ACHN (cell line): ENCODE measurements at places on chromosomes 6 and 20.

GRCh38 chr20:46850416-46850815 is 44.2 kb upstream of the EYA2 start:
- DNase-seq, result no peak

DNA sequence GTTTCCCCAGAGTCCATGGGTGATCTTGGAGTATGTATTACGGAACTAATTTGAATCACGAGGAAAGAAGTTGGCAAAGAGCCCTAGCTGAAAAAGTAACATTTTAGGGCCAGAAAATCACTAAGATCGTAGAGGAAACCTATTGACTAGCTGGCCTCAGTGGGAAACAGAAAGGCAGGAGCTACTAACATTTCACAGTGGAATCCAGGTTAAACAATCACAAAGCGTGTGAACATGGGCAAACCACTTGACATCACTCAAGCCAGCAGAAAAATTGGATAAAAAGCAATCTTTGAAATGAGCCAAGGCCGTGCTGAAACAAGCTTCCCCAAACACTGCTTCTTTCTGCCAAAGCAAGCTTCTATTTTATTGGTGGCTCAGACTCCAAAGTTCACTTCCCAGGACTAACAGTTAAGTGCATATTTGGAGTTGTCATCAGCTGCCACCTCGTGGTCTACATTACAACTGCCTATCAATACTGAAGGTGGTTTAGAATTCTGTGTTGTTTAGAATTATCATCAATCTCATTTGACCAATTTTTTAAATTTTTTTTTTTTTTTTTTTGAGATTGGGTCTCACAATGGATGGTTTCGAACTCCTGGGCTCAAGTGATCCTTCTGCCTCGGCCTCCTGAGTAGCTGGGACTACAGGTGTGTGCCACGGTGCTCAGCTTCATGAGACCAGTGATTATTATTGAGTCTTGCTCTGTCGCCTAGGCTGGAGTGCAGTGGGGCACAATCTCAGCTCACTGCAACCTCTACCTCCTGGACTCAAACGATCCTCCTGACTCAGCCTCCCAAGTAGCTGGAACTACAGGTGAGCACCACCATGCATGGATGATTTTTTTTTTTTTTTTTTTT is 10.6 kb downstream of the RPS10 start:
- peak; percentile 74 for DNase-seq

DNA sequence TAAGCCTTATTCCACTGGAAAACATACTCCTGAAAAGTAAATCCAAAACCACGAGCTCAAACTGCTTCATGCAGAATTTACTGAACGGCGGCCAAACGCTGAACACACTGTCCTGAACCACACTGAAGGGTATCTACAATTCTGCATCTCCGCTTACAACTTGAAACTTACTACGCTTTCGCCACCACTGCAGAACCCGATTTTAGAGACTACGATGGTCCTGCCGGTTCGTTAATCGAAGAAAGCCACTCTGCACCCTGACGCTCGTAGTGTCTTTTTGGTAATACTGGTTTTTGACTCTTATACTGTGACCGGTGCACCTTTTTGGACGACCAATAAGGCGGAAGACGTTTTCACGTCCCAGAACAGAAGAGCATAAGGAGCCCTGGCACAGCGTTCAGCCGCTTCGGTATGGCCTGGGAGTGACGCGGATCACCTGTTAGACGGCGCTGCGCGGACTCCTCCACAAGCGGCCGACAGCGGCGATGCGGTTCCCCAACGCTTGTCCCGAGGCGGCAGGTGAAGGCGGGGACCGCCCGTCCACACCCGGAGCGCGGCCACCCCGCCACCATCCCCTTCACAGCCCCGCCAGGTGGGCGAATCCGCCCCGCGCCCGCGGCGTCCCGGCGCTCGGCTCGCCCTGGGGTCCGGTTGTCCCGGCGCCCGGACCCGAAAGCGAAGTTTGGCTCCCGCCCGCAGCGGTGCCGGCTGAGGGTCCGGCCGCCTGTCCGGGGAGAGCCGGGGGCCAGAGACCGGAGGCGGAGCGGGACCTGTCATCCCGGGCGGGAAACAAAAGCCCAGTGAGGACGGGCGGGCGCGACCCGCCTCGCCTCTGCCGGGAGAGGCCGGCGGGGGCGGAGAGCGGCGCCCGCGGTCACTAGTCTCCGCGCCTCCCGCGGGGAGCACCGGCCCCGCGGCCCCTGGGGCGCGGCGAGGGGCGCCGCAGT is 784 bp downstream of the FKBP5 start:
- peak; percentile 52 for DNase-seq

DNA sequence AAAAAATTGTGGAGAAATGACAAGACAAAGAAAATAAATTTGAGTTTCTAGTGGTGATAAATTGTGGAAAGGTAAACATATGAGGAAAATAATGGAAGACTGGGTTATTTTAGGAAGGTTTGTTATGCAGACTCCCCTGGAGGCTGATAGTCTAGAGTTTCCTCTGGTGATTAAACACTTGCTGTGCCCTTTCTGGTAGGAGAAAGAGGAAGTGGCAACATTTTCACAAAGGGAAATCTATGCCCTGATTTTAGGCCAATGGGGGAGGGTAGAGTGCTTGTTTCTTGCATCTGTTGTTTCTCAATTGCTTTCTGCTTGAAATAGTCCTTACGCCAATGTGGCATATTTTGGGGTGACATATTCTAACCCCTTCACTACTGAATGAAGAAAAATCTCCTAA is 129.1 kb upstream of the DOK5 start:
- no peak for DNase-seq

GRCh38 chr20:24836041-24836533 is 113.0 kb upstream of the CST7 start:
- no peak for DNase-seq

GRCh38 chr20:36614781-36615557 is 9.4 kb downstream of the RAB5IF start:
- DNase-seq, result peak; percentile 62

- peak; percentile 64 for DNase-seq
These were observed 95.4 kb downstream of the OGFRL1 start for GRCh38 chr6:71383901-71384489.

DNA sequence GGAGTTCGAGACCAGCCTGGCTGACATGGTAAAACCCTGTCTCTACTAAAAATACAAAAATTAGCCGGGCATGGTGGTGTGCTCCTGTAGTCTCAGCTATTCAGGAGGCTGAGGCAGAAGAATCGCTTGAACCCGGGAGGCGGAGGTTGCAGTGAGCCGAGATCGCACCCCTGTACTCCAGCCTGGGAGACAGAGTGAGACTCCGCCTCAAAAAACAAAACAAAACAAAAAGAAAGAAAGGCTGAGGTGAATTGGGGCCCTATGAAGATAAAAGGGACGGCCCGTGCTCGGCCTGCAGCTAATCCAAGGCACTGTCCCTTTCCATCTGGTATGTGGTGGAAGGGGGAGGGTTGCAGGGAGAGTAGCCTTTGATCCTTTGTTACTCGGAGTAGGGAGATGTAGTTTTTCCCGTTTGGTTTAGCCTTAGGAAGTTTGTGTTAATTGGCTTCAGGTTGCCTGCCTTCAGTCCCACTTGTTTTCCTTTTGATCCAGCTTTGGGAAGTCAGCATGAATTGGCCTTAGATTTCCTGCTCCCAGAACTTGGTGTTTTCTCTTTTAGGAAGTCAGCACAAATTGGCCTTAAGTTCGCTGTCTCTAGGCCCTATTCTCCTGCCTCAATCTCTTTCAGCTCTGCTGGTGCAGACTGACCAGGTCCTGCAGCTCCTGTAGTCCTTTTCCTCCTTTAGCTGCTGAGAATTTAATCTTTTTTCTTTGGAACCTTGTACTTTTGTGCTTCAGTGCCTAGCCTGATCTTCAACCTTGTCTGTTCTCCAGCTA is 36.1 kb upstream of the PAQR8 start:
- no peak for DNase-seq

DNA sequence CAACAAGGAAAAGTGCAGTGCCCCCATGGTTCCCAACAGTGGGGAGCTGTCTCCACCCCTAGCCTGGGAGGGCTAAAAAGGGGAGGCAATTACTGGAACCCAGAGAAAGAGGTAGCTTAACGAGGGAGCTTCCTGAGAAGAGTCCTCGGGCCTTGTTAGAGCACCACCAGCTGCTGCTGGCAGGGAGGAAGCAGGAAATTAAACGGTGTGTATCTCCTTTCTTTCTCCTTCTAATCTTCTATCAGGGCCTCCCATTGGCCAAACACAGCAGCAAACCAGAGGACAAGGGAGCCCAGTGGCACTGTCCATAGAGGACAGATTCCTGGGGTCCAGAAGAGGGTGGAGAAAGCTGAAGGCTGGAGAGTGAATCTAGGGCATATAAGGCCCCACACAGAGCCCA is 7.6 kb upstream of the BTN2A2 start:
- no peak for DNase-seq

- no peak for DNase-seq
These were observed 292.8 kb downstream of the FRK start for GRCh38 chr6:115767931-115768330.

DNA sequence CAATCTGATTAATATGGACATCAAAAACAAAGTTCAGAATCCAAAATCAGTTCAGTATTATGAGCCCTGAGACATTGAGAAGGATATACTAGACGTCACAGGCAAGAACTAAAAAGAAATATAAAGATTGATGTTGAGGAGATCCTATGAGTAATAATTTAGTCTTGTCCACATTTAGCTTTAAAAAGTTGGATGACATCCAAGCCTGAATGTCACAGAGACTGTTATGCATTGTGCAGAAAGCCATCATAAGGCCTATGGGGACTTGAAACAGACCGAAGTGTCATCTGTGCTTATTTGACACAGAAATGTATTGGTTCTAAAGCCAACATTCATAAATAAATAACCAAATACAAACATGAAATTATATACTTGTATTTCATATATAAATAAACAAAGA is 581.8 kb upstream of the MMS22L start:
- DNase-seq, result no peak

DNA sequence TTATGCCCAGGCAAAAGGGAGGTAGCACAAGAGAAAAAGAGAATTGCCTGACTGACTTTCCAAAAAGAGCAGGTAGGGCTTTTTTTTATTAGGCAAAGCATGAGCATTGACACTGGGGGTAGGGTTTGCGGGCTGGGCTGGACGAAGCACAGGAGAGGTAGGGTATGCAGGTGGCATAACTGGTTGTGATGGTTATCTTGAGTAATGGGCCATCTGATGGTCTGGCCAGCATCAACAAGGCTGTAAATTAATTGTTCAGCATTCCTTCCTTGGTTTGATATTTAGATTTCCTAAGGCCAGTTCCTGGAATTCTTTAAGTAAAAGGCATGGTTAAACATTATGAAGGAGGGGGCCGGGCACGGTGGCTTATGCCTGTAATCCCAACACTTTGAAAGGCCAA is 13.9 kb upstream of the BFSP1 start:
- DNase-seq, result no peak

GRCh38 chr6:38259736-38260135 is 380.0 kb downstream of the BTBD9 start:
- no peak for DNase-seq

DNA sequence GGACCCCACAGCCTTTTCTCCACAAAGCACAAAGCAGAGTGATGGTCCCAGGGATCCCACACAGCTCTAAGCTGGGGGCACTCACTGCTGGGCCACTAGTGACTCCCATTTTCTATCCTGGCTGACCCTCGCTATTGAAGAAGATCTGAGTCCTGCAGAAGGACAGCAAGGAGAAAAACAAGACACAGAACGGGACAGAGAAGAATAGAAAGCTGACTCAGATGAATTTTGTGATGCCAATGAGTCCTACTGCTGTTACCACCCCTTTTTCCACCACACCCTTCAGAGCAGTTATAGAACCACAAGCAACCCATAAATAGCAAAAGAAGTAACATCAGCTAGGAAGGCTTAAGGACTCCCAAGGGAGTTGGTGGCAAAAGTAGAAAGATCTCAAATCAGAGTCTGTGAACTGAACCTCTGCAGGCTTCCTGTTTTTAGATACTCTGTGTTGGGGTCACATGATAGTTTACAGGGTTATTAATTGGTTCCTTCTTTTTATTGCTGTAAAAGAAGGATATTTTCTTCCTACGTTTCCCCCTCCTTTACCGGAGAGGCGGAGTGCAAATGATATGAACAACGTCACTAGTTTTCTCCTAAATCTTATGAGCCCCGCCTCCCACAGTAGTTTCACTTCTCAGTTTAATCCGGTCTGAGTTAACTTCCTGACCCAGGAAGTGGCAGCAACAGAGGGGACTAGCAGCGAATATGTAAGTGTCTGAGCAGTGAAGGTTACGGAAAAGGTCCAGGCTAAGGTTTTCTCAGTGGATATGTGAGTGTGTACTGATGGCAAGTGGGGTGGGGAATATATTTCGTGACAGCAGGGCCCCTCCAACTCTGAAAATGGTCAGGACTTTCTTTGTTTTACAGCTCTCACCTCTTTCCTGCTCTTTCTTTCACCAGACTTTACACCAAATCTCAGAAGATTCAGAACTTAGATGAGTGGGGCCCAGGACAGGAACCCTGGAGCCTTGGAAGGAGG is at the start of gene TRIM38:
Gene TRIM38, plus strand, starts transcription at position 654 of the 979 bp plus-strand sequence. CDS start 3,721 bp downstream, outside the sequence.
- DNase-seq, result peak; percentile 83

GRCh38 chr20:57672164-57672563 is 37.7 kb downstream of the PMEPA1 start:
- DNase-seq, result no peak

DNA sequence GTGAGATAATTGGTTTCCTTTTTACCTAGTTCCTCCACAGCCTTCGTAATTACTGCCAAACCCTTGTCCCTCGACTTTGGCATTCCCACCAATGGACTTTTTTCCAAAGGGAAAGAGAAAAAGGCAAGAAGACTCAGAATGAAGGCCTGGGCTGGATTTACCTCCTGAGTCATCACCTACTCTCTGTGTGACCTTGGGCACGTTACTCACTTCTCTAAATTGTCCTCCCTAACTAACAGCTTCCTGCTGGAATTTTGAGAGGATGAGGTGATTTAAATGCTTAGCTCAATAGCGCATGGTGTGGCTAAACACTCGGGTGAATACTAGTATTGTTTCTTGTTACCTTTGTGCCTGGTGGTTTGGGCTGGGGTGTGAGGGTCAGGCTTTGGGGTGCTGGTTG is 146.6 kb downstream of the DHX35 start:
- DNase-seq, result no peak

DNA sequence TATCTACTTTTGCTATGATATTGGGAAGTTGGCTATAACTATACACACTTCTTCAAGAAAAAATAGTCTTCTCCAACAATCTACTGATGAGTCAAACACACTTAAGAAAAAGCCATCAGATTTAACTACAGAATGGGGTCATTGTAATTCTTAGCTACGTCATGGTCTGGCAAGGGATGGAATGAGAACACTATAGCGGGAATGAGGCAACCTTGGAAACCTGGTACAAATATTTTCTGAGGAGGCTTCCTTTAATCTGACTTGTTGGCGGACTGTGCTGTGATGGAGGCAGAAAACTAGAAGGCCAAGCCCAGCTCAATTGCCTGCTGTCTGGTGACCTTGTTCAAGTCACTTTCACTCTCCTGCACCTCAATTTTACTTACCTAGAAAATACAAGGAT is 586.8 kb upstream of the JAG1 start:
- no peak for DNase-seq
